ENCODE measurements at places on chromosomes 1 and 21.

- no peaks in the 10 kb centered on the region for H3K27me3 ChIP-seq
- no peak for DNase-seq
- no peak overlapping the region for H3K4me3 ChIP-seq
- no peaks in the 10 kb centered on the region for H3K36me3 ChIP-seq
Measured at GRCh38 chr1:73755649-73756048, 442.3 kb downstream of the LRRIQ3 start.

DNA sequence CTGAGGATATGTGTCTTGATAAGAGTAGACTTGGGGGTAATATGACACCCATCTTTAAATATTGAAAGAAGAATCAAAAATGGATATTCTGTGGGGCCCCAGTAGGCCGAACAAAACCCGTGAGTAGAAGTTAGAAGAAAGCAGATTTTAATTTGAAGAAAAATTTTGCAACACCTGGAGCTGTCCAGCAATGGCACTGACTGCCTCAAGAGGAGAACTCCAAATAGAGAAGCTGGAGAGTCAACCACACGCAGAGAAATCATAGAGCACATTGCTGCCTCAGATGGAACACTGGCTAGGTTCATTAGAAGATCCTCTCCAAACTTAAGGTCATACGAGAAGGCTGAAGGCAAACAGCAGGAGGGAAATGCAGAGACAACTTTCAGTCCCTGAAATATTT, 6.8 kb downstream of the NHLH1 start:
- H3K27me3 ChIP-seq = peaks cover 3% of the 10 kb centered on the region
- no peaks in the 10 kb centered on the region for H3K36me3 ChIP-seq
- no peak overlapping the region for H3K27ac ChIP-seq
- H3K4me3 ChIP-seq = no peak overlapping the region
- no peak for DNase-seq
- H3K4me1 ChIP-seq = peaks cover 66% of the 10 kb centered on the region

DNA sequence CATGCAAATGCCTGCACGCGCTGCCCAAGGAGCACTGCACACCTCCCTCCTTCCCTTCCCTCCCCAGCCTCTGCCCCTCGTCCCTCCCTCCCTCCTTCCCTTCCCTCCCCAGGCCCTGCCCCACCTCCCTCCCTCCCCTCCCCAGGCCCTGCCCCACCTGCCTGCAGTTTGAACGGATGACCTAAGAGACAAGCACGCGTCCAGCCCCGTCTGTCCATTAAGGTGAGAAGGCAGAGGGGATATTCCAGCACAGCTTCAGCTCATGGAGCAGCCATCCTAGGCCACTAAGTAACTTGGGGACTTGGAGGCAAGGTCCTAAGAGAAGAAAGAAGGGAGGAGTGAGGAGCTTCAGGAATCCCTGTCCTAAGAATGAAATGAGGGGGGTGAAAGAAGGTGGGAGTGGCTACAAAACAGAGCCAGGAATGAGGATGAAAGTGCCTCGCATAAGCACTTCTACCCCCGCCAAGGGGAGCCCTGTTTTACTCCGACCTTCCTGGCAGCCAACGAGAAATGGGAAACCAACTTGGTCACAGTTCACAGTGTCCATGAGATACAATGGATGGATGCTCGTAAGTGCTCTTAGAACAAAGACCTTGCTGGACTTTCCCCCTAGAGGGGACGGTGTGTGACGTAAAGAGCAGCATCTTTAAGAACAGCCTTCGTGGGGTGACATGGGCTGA, 21.3 kb upstream of the EFHD2 start:
- H3K27ac ChIP-seq = no peak overlapping the region
- H3K36me3 ChIP-seq = no peaks in the 10 kb centered on the region
- peaks cover 36% of the 10 kb centered on the region for H3K27me3 ChIP-seq
- no peak overlapping the region for H3K4me3 ChIP-seq
- no peak for DNase-seq
- H3K4me1 ChIP-seq = peaks cover 42% of the 10 kb centered on the region

- DNase-seq = peak; percentile 1
- H3K27ac ChIP-seq = no peak overlapping the region
- no peak overlapping the region for H3K4me3 ChIP-seq
- peaks cover 21% of the 10 kb centered on the region for H3K4me1 ChIP-seq
- H3K27me3 ChIP-seq = peaks cover 23% of the 10 kb centered on the region
- no peaks in the 10 kb centered on the region for H3K36me3 ChIP-seq
Measured at GRCh38 chr21:44893278-44893556, 19.7 kb upstream of the PTTG1IP start.

DNA sequence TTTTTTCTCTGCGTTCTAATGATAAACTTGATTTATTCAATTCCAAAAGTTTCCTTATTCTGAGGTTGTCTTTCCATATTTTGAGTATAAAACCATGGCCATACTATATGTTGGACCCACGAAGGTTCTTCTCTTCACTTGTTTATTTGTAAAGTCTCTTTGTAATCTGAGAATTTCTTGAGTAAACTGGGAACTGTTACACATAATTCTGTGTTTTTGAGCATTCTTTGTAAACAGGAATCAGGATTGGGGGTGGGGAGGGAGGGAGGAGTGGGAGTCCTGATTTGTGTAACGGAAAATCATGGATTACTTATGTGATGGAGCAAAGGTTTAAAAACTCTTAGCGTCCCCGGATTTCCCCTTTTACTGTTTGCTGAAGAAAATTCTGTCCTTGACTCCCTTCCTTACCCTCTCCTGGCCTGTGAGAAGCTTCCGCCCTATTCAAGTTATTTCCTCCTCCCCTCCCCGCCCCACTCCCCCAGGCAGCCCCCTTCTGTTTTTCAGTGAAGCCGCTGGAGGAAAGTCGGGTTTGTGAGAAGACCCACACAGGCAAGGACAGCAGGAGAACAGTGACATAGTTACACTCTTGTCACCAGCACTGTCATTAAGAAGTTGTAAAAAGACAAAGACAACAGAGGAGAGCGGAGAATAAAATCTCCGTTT, 6.4 kb upstream of the NBPF11 start:
- DNase-seq = no peak

DNA sequence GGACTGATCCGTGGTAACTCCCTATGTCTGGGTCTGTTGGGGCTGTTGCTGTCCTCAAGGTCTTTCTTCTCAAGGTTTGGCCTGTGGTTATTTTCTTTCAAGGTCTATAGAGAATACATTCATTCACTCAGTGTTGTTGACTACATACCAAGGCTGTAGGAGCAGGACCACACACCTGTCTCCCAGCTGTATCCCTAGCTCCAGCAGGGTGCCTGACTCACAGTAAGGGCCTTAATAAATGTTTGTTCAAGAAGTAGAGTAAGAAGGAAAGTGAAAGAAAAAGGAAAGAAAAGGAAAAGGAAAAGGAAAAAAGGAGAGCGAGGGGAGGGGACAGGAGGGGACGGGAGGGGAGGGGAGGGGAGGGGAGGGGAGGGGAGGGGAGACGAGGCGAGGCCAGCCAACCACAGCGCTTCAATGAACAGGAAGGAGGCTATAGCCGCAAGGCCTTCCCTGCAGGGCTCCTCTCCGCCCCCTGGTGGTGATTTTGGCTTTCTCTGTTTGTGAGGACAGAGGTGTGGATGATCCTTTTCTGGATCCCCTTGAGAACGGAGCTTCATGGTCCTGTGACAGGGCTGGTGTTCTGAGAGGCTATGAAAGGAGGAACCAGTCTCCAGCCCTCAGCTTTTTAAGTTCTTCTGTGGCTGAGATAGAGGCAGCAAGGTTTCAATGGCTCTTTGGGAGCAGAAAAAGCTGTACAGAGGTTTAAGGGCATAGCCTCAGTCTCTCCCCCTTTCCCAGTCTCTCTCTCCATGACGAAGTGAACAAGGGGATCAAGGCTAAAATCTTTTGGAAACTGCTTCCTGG, 30.6 kb upstream of the LCE5A start:
- no peak overlapping the region for H3K4me3 ChIP-seq
- DNase-seq = peak; percentile 8
- peaks cover 3% of the 10 kb centered on the region for H3K27me3 ChIP-seq
- no peaks in the 10 kb centered on the region for H3K4me1 ChIP-seq

GRCh38 chr1:77672374-77672773, 10.1 kb downstream of the ZZZ3 start:
- no peak for DNase-seq
- no peak overlapping the region for H3K27ac ChIP-seq
- peaks cover 6% of the 10 kb centered on the region for H3K36me3 ChIP-seq
- H3K4me3 ChIP-seq = no peak overlapping the region
- H3K27me3 ChIP-seq = no peaks in the 10 kb centered on the region
- peaks cover 34% of the 10 kb centered on the region for H3K4me1 ChIP-seq

- H3K27ac ChIP-seq = no peak overlapping the region
- H3K27me3 ChIP-seq = peaks cover 6% of the 10 kb centered on the region
- H3K36me3 ChIP-seq = peaks cover 72% of the 10 kb centered on the region
- no peak for DNase-seq
- H3K4me3 ChIP-seq = no peak overlapping the region
Measured at GRCh38 chr21:31078796-31079195, 40.5 kb upstream of the KRTAP19-8 start.

GRCh38 chr1:99469550-99469971, 176.4 kb upstream of the PALMD start:
- H3K27me3 ChIP-seq = peaks cover 7% of the 10 kb centered on the region
- H3K27ac ChIP-seq = no peak overlapping the region
- no peak overlapping the region for H3K4me3 ChIP-seq
- H3K36me3 ChIP-seq = no peaks in the 10 kb centered on the region

GRCh38 chr1:156433602-156434001, 64.6 kb downstream of the RHBG start:
- no peaks in the 10 kb centered on the region for H3K36me3 ChIP-seq
- peaks cover 100% of the 10 kb centered on the region for H3K27me3 ChIP-seq
- H3K4me1 ChIP-seq = peaks cover 15% of the 10 kb centered on the region
- no peak overlapping the region for H3K27ac ChIP-seq
- no peak for DNase-seq
- H3K4me3 ChIP-seq = no peak overlapping the region

DNA sequence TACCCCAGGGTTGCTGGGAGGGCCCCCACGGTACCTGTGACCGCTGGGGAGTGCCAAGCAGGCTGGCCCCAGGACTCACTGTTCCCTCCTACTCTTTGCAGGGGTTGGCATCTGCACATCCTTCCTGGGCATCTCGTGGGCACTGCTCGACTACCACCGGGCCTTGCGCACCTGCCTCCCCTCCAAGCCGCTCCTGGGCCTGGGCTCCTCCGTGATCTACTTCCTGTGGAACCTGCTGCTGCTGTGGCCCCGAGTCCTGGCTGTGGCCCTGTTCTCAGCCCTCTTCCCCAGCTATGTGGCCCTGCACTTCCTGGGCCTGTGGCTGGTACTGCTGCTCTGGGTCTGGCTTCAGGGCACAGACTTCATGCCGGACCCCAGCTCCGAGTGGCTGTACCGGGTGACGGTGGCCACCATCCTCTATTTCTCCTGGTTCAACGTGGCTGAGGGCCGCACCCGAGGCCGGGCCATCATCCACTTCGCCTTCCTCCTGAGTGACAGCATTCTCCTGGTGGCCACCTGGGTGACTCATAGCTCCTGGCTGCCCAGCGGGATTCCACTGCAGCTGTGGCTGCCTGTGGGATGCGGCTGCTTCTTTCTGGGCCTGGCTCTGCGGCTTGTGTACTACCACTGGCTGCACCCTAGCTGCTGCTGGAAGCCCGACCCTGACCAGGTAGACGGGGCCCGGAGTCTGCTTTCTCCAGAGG, 6.8 kb downstream of the XKR8 start:
- no peak for DNase-seq
- peaks cover 3% of the 10 kb centered on the region for H3K27me3 ChIP-seq
- H3K4me3 ChIP-seq = no peak overlapping the region
- peaks cover 16% of the 10 kb centered on the region for H3K4me1 ChIP-seq

GRCh38 chr21:43211760-43212115, 42.9 kb downstream of the CRYAA start:
- DNase-seq = no peak
- no peak overlapping the region for H3K27ac ChIP-seq
- peaks cover 8% of the 10 kb centered on the region for H3K4me1 ChIP-seq
- no peaks in the 10 kb centered on the region for H3K36me3 ChIP-seq
- H3K4me3 ChIP-seq = no peak overlapping the region

GRCh38 chr1:234760303-234760723, 150.3 kb upstream of the IRF2BP2 start:
- DNase-seq = no peak
- H3K36me3 ChIP-seq = no peaks in the 10 kb centered on the region
- H3K27ac ChIP-seq = no peak overlapping the region
- no peak overlapping the region for H3K4me3 ChIP-seq
- peaks cover 60% of the 10 kb centered on the region for H3K4me1 ChIP-seq
- peaks cover 14% of the 10 kb centered on the region for H3K27me3 ChIP-seq

GRCh38 chr1:204513117-204513716, 3.0 kb upstream of the MDM4 start:
- no peak overlapping the region for H3K4me3 ChIP-seq
- no peak overlapping the region for H3K27ac ChIP-seq
- no peak for DNase-seq

GRCh38 chr1:192689459-192689858, 53.5 kb downstream of the RGS13 start:
- H3K27me3 ChIP-seq = no peaks in the 10 kb centered on the region
- no peak for DNase-seq
- no peak overlapping the region for H3K4me3 ChIP-seq
- H3K4me1 ChIP-seq = no peaks in the 10 kb centered on the region

DNA sequence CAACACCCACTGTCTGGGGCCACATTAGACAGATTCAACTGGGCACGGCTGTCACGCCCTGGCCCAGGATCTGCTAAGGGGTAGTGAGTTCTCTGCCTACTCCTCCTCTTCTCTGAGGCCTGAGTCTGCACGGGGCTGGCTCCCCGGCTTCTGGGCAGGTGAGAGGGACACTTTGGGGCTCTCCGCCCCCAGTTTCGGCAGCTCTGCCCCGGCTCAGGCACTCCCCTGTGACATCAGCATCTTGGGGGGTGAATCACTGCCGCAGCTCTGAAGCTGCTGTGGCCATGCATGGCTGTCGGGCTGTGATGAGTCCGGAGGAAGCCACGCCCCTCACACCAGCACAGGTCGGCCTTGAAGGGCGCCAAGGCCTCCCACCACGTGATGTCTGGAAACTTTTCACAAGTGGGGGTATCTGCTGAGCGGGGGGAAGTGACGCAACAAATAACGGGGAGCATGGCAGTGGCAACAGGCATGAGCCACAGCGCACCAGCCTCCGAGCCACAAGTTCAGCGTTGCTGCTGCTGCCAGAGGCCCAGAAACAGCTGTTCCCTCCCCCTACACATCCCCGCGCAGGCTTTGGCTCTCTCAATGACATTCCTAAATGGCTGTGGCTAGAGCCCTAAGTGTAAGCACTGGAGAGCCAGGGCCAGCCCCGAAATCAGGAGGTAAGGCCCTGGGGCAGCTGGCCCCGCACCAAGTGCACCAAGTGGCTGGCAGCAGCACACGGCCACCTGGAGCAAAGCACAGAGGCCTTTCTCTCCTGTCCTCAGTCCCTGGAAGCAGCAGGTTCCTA, 26.3 kb downstream of the ZBTB17 start:
- peak; percentile 55 for DNase-seq
- peaks cover 59% of the 10 kb centered on the region for H3K4me1 ChIP-seq
- H3K27me3 ChIP-seq = peaks cover 4% of the 10 kb centered on the region
- H3K27ac ChIP-seq = no peak overlapping the region
- H3K36me3 ChIP-seq = peaks cover 37% of the 10 kb centered on the region

DNA sequence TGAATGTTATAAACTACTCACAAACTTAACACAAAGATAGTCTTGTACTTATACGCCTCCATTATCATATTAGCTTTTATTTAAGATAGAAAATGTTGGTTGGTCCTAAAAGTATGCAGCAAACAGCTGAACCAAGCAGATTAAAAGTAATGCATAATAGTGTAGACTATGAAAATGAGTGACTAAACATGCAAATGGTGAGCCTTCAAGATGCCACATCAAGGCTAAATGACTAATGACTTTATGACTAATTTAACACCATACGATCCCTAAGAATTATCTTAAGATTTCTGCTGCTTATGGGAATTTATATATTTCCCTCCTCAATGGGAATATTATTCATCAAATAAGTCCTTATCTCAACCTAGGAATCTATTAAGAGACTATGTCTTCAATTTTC, 4.6 kb downstream of the GPATCH2 start:
- no peak for DNase-seq
- H3K27me3 ChIP-seq = no peaks in the 10 kb centered on the region
- H3K4me3 ChIP-seq = no peak overlapping the region
- H3K27ac ChIP-seq = no peak overlapping the region
